ENCODE measurements at places on chromosomes 7 and 10.

GRCh38 chr10:97687785-97688781 lies 1.0 kb upstream of the AVPI1 start:
- DNase-seq: peak; percentile 62

DNA sequence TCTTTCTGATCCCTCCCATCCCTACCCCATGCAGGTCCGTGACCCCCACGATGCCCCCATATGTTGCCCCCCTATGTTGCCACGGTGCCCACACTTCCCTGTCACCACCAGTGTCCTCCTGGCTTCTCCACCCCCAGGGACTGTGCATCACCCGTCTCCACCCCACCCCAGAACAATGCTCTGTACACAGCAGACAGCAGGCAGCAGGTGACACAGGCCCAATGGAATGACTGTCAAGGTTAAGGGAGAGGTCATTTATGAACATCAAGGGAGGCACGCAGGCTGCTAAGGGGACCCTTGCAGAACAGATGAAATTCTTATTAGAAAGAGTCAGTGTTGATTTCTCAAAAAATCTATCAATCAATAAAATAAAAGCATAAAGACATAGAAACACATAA lies 71.5 kb downstream of the PARP12 start:
- no peak for DNase-seq

GRCh38 chr7:131586259-131586658 lies 29.8 kb upstream of the PODXL start:
- no peak for DNase-seq

- DNase-seq: peak; percentile 72
These were observed 31.6 kb upstream of the FOXK1 start for GRCh38 chr7:4650433-4651047.

DNA sequence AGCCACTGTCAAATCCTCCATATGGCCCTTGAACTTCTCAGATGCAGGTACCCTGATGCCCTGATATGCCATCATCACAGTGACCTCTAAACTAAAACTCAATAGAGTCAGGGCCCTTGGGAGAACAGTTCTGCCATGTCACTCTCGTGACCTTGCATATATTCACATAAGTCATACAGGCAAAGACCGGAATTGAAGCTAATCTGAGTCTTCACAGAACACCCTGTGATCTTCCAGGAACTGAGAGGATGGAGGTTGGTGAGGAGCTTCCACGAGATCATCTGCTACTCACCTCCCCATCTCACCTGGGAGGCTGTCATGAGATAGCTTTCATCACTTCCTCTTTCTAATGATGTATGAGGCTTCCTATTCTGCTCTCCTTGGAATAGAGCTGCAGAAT lies 228.7 kb upstream of the CCDC6 start:
- DNase-seq: no peak

GRCh38 chr10:30645340-30645827 lies 15.8 kb upstream of the LYZL2 start:
- DNase-seq: peak; percentile 53

DNA sequence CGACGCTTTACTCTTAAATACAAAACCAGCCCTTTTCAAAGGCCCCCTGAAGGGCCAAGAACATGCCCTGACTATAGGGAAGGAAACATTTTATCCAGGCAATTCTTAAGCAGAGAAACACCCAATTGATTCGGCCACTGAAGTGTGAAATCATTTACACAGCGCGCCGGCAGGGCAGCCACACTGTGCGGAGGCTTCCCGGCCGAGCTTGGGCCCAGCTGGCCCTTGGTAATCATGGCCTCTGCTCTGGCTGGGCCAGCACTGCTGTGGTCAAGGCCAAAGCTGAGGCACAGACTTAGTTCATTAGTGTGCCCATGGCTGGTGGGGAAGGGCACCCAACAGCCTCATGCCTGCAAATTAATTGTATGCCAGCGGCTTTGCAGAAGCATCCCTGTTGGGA lies 143.7 kb upstream of the HABP2 start:
- DNase-seq: no peak

DNA sequence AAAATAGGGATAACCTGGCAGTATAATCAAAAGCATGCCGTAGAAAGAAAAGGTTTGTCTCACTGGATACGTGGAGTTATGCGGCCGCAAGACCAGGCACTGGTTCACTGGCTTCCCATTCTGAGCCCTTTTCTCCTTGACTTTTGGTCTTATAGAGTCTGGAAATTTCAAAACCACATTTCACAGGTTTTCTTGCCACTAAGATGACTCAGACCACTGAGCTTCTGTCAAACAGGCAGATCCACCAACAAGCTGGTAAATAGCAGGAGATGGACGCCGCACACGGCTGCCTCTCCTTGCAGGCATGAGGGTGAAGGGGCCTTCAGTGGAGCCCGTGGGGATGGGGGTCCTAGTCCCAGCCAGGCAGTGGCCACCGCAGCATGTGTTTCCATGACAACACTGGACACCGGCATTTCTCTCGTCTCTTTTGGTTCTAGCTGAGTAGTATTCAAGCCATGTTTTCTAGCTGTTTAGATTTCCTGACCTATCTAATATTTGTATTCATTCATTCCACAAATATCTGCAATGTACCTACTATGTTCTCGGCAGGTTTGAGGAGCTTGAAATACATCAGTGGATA lies 55.5 kb downstream of the KLF6 start:
- DNase-seq: peak; percentile 30

- DNase-seq: peak; percentile 83
These were observed 2.0 kb upstream of the NRAP start for GRCh38 chr10:113665806-113666354.

DNA sequence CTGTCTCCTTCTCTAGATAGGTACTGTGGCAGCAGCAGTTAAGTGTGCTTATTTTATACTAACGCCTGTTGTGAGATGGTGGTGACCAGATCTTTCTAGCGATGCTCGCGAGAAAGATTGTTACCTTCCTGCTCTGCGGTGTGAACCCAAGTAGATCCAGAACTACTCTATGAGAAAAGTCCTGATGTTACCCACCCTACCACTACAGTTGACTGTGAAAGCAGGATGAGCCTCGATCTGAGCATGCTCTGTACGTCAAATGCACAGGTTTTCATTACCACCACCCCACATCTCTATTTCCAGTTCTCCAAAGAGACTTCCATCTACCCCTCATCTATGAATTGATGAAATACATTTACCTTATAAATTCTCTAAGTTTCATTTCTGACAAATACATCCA lies 64.6 kb upstream of the KCTD7 start:
- DNase-seq: no peak

- peak; percentile 71 for DNase-seq
These were observed 489.4 kb upstream of the SORCS1 start for GRCh38 chr10:107653832-107654287.

GRCh38 chr10:115829521-115830205 lies 443.3 kb downstream of the GFRA1 start:
- peak; percentile 47 for DNase-seq

DNA sequence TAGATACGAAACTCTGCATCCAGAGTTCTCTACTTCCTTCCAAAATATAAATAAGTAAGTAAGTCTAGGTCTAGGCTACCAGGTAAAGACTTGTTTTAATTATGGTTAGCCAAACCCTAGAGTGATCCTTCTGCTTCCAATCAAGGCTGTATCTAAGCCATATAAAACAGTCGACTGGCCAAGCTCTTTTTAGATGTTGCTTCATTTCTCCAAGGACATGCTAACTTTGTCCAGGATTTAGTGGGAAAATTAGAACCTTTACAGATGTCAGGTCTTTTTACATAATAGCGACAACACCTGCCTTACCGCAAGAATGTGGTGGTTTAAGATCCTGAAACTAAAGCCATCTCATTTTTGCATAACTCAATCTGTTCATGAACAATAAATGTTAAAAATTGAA lies 156.8 kb downstream of the NXPH1 start:
- DNase-seq: no peak

DNA sequence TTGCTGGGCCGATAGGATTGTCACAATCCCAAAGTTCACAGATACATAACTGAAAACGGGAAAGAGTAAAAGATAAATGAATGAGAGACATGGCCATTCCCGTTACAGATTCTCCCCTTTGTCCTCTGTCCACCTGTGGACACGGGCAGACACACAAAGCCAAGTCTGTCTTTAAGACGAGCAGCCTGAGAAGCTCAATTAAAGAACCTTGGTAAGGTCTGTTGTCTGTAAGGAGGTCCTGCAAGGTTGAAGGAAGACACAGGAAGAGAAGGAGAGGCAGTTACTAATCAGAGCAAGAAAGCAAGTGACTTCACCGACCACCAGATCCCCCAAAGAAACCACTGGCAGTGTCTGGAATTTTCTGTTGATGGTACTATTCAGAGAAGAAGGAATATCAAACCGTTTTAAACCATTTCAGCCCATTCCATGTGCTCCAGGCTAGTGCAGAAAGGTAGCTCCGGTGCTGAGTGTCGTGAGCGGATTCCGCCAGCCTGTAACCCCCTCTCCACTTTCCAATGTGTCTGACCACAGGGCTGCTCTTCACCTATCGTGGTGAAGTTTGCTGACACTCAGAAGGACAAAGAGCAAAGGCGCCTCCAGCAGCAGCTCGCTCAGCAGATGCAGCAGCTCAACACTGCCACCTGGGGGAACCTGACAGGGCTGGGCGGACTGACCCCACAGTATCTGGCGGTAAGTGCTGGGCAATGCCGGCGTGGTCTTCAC lies 252.6 kb downstream of the CELF2 start:
- DNase-seq: peak; percentile 77

DNA sequence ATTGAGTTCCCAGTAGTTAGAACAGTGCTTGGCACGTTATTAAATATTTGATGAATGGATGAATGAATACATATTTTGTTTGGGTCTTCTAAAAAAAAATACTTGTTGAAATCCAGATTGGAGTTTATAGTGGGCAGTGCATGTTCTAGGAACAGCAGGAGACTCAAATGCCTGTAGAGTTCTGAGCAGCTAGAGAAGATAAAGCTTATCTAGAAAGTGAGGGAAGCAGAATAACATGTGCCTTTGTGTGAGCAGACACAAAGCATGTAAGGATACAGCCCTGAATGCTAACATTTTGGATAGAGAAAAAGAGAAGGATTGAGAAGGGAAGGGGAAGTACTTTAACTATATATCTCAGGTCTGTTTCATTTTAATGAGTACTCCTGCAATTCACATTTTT lies 71.9 kb downstream of the SRI start:
- DNase-seq: no peak

DNA sequence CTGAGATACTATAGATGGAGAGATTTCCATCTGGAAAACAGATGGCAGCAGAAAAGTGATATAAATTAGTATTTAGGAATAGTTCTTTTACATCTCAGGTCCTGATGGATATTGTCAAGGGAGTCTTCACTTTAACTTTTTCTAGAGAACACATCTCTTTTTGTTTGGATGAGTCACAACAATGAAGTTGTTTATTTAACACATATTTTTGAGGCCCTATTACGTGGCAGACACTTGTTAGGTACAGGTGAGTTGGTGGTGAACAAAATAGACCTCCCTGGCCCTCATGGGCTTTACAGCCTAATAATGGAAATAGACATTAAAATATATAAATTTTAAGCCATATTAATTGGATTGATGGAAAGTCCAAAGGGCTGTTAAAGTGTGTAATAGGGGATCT lies 168.3 kb downstream of the VTI1A start:
- no peak for DNase-seq

DNA sequence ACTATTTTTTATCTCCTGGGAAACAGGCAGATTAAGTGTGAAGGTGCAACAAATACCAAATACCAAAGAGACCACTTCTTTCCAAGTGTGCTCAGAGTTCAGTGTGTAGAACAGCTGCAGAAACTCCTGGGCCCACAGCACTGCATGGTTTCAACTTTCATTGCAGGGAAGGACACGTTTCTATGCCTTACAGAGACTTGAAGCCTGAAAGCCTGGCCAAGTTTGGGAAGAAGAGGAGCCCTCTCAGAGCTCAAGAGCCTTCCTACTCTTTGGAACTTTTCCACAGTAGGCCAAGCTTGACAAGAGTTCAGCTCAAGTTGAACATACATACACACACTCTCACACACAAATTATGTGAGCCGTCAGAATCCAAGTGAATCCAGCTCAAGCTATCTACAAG lies 2.5 kb downstream of the HOXA4 start:
- DNase-seq: no peak

- DNase-seq: no peak
These were observed 25.6 kb downstream of the EBF3 start for GRCh38 chr10:129938460-129938859.

DNA sequence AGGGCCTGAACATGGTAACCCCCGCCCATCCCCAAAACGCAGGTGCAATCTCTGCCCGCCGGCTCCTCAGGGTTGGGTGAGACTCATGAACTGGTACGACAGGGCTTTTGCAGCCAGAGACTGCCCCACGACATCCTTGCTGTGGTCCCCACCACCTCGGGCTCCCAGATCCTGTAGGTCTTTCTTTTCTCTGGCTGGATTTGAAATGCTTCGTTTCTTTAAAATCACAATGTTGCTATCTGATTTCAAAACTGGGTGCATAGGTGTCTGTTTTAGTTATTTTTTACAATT lies 21.9 kb downstream of the WDR86 start:
- no peak for DNase-seq

DNA sequence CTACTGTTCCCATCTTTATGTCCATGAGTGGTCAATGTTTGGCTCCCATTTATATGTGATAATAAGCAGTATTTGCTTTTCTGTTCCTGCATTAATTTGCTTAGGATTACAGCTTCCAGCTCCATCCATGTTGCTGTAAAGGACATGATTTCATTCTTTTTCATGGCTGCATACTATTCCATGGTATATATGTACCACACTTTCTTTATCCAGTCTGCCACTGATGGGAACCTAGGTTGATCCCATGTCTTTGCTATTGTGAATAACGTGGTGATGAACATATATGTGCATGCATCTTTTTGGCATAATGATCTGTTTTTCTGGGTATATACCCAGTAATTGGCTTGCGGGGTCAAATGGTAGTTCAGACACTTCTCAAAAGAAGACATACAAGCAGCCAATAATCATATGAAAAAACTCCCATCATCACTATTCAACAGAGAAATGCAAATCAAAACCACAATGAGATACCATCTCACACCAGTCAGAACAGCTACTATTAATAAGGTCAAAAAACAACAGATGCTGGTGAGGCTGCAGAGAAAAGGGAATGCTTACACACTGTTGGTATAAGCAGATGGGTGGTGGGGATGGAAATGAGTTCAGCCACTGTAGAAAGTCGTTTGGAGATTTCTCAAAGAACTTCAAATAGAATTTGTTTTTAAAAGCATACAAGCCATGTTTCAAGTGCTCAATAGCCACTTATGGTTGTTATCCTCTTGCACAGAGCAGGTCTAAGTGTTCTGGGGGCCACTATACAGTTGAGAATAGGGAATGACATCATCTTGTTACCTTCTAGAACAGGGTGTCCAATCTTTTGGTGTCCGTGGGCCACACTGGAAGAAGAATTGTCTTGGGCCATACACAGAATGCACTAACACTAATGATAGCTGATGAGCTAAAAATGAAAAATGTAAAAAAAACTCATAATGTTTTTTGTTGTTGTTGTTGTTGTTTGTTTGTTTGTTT lies 23.2 kb upstream of the SDK1 start:
- no peak for DNase-seq

- DNase-seq: no peak
These were observed 64.6 kb downstream of the SNX10 start for GRCh38 chr7:26356229-26356628.
